Activated CD4-positive, alpha-beta memory T cell treated with anti-CD3 and anti-CD28 coated beads, Interleukin-2, amount 10 ng/mL, durations not matched to agents 7 days and 5 days (primary cell): ENCODE measurements at places on chromosomes 4 and X. TPM values are rescaled to one million over a fixed set of nuclear protein-coding genes. Genes with fewer than 3 reads are reported as not detected.

Gene FAM9C
- total RNA-seq: not detected

Gene GALNTL6
- not detected for total RNA-seq

Gene CFAP47
- total RNA-seq: not detected

Gene FAM241A
- total RNA-seq: 1.2 TPM

Gene RHOXF1
- total RNA-seq: not detected

Gene F8A2
- not detected for total RNA-seq

Gene TASL
- 4.2 TPM for total RNA-seq

Gene EPHA5
- total RNA-seq: not detected

Gene SPRY1
- total RNA-seq: 18.5 TPM

Gene TSPAN6
- not detected for total RNA-seq

Gene DACH2
- total RNA-seq: not detected

Gene HSD17B11
- total RNA-seq: 44.3 TPM

Gene SATL1
- not detected for total RNA-seq

Gene SUPT20HL2
- total RNA-seq: not detected

Gene MANBA
- total RNA-seq: 14.5 TPM

Gene RASSF6
- total RNA-seq: not detected

Gene NPY5R
- total RNA-seq: not detected

Gene ARMCX4
- 2.8 TPM for total RNA-seq

Gene EXOC1L
- total RNA-seq: not detected

Gene TMPRSS11F
- not detected for total RNA-seq

Gene TMEM154
- 47.1 TPM for total RNA-seq

Gene GLRA3
- not detected for total RNA-seq

Gene NWD2
- total RNA-seq: not detected

Gene MTCP1
- 20.2 TPM for total RNA-seq

Gene FAM53A
- 0.91 TPM for total RNA-seq
